MCF 10A (cell line): ENCODE measurements at places on chromosomes 2 and 18.

- DNase-seq, result peak; percentile 99
Observed at GRCh38 chr2:135876066-135876711, at the start of gene MCM6. Gene MCM6 (minus strand): TSS chr2:135876443. CDS start chr2:135876365, 78 bp downstream.

GRCh38 chr2:237673130-237674001 lies 46.0 kb downstream of the LRRFIP1 start:
- peak; percentile 79 for DNase-seq

DNA sequence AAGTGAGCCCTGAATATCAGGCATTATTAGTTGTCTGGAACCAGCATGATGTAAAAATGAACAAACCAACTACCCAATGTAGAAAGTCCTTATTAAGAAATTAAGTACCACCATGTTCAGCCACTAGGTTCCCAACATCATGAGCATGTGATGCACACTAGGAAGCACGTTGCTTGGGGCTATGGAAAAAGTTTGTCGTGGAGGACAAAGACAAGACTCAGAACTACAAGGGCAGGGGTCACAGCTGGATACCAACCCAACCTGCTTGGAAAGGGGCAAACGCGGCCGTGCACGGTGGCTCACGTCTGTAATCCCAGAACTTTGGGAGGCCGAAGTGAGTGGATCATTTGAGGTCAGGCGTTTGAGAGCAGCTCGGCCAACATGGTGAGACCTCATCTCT lies 64.0 kb downstream of the ADNP2 start:
- no peak for DNase-seq

DNA sequence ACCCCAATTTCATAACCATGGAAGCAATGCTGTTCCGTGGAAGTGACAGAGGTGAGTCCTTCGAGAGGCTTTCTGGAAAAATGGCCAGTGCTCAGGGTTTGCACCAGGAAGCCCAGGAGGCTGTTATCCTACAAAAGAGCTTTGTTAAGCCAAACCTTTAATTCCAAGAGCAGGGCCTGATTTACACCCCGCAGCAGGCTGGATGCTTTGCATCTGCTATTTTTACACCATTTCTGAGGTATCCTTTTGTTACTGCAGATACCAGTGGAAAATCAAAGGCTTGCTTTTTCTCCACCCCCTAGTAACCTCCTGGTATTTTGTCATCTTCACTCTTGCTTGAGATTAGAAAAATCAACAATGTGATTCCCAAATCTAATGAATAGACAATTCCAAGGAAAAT lies 380.6 kb downstream of the SOX11 start:
- no peak for DNase-seq

- DNase-seq, result no peak
Observed at GRCh38 chr18:69887256-69887655, 60.4 kb downstream of the CD226 start.

DNA sequence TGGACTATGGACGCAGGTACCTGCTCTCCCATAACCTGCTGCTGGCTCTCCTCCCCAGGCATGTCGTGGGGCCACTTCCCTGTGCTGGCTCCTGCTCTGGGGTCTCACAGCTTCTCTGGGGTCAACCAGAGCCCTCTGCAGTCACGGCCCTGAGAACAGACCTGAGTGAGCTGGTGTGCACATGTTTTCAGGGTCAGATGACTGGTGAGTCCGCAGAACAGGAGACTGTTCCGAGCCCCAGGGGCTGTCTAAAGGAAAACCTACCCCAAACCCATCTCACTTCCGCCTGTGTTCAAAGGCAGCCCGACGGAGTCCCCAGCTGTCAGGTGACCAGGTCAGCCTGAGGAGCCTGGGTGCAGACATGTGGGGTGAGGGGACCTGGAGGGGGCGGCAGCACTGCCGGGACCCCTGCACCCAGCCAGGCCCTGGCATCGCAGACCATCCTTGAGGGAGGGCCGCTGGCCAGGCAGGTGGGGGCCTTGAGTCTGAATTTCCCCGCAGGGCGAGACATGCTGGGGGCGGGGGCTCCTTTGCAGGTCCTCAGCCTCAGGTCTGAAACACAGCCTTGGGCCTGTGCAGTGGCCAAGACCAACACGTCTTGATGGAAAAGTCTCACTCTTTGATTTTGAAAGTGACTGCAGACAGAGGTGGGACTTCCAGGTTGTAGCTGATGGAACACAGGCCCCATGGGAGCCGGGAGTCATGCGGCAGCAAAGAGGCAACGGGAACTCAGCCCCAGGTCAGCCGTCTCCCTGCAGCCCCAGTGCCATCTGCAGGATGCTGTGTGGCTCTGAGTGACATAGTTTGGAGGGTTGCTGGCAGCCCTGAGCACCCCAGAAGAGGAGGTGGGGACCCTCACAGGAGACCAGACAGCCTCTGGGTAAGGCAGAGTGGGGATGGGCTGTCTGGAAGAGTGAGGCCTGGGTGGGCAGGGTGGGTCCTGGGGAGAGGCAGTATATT lies 65.3 kb downstream of the TWIST2 start:
- no peak for DNase-seq

GRCh38 chr2:9780368-9781130 lies 62.7 kb upstream of the TAF1B start:
- DNase-seq, result peak; percentile 57

GRCh38 chr2:50722776-50723175 lies 309.2 kb downstream of the NRXN1 start:
- no peak for DNase-seq
